ENCODE measurements at places on chromosomes 3 and 15.

- DNase-seq, result no peak
Measured at GRCh38 chr15:87874896-87875711, 381.4 kb downstream of the NTRK3 start.

- no peak for DNase-seq
Measured at GRCh38 chr15:68894208-68894607, 36.1 kb upstream of the SPESP1 start.

DNA sequence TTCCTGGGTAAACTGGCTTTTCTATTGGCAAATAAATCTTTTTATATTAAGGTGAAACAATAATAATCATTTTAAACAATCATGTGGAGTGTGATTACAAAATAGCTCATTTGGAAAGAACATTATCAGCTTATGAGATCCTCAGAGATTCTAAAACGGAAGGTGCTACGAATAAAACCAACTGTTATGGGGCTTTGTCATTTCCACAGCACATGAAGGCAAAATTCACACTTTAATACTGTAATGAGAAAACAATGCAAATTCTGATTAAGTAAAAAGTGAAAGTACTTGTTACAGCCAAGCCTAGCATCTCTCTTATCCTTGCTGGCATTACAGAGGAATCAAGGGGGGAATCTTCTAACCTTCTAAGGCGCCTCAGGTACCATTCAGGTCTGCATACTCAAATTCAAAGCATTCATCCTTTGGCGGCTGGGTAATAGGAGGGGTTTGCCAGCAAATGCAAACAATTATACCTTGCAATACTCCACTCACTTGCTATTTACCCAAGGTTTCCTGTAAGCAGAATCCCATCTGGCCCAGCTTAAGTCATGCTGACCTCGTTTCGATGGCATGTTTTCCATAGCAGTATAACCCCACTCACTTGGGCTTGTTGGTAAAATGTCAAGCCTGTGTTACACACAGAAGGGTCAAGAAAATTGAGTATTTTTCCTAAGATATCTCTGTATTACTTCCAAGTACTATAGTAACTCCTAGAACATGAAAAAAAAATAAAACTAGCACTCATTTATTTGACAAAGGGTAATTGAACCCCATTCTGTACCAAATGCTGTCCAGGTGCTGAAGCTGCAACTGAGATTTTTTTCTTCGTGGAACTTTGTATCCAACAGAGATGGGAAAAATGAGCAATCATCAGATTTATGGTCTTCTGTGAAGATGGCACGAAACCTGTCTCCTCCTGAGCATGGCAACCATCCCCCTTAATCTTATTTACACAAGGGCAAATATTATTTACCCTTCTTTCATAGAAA lies 183.7 kb upstream of the LMCD1 start:
- DNase-seq, result no peak

- no peak for DNase-seq
Measured at GRCh38 chr15:49101536-49101935, 53.9 kb downstream of the COPS2 start.

GRCh38 chr3:181715571-181716340 lies 4.0 kb downstream of the SOX2 start:
- DNase-seq, result no peak

GRCh38 chr3:127366383-127366782 lies 78.5 kb upstream of the PRR20G start:
- no peak for DNase-seq

DNA sequence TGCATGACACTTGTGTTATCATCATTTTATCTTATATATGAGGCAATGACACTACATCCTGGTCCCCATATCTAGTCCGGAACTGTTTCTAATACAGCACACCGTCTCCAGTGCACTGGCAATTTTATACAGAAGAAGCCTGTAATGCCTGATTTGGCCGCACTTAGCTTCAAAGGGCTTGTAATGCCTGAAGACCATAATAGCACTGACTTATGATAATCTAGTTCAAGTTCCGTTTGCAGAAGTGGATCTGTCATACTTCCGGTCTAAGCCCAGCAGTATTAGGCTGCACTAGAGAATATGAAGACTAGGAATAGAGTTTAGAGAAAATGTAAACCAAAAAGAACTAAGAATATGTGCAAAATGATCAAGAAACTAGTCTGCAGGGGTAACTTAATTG lies 1.3 kb downstream of the BNIP2 start:
- DNase-seq, result no peak

GRCh38 chr3:27657404-27657803 lies 64.7 kb downstream of the EOMES start:
- DNase-seq, result no peak

DNA sequence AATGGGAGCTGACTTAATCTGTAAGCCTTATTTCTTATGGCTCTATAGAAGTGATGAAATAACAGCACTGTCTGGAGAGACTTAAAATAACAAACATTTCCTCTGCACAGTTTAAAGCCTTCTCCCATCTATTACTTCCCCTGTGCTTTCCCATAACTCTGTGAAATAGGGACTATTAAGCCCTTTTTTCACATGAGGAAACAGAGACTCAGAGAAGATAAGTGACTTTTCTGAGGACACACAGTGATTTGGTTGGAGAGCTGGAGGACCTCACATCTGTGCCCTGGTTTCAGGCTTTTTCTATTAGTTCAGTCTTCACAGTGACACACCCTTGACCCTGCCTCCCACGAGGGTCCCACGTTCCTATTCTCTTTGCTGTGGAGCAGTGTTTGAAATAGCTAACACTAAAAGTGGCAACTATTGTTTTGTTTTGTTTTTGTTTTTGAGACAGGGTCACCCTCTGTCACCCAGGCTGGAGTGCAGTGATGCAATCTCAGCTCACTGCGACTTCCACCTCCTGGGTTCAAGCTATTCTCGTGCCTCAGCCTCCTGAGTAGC lies 82.9 kb downstream of the ST6GAL1 start:
- no peak for DNase-seq

DNA sequence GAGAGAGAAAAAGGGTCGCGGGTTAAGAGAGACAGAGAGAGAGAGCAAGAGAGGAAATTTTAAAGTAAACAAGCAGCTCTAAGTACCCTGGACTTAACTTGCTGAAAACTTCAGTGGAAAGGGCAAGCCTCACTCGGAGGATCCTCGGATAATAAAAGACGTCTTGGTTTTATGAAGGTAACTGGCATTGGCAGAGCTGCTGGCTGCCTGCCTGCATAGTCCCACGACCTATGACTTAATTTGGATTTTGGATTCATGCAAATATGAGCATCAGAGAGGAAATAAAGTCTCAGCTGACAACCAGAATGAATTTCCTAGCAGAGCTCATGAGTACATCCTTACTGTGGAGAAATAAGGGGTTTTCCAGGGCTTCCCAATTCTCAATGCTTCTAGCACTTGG lies 95.1 kb upstream of the PDZRN3 start:
- no peak for DNase-seq

- DNase-seq, result no peak
Measured at GRCh38 chr3:67090474-67090873, 92.4 kb downstream of the KBTBD8 start.

GRCh38 chr3:37683321-37683720 lies 178.4 kb upstream of the CTDSPL start:
- no peak for DNase-seq

GRCh38 chr15:100691321-100691720 lies 88.9 kb downstream of the ASB7 start:
- DNase-seq, result no peak

- no peak for DNase-seq
Measured at GRCh38 chr3:60013241-60013640, 963.4 kb upstream of the CFAP20DC start.

GRCh38 chr3:189827108-189827507 lies 195.9 kb downstream of the TP63 start:
- no peak for DNase-seq

GRCh38 chr3:192827863-192828594 lies 89.6 kb downstream of the MB21D2 start:
- DNase-seq, result no peak

DNA sequence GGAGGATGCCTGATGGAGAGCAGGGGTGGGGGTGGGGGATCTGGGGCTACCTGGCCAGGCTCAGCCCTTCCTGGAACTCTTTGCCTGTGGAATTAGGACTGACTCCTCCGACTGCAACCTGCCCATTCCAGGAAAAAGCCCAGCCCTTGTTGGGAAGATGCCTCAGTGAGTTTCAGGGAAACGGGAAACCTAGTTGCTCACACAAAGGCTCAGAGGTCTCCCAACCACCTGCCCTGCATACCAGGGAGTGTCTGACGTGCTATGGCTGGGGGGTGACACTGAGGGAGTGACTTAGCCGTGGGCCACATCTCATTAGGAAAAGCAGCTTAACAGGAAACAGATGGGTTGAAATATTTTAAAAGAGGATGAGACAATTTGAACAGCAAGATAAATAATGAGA lies 27.9 kb downstream of the CYP8B1 start:
- DNase-seq, result no peak

DNA sequence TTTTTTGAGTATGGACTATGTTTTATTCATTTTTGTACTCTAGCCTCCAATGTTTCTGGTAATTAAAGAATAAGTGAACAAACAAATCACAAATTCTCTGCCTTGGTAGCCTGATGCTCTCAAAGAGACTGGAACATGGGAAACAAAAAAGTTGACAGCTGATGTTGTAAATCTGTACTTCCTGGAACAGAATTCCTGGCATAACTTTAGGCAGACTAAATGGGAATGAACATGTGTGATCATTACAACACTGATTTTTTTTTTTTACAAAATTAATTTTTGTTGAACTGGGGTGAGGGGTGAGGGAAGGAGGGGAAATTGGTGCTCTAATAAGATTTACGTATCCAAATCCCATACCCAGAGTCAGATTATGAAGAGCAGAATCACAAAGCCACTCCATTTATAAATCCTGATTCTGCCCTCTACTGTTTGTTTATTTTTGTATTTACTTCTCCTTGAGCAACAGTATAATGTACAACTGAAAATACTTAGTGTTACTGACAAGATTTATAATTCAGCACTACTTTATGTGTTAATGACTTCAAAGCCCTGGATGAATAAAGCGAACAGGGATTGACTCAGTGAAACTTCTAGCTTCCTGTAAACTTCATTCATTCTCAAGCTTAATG lies 165.0 kb downstream of the FRMD5 start:
- no peak for DNase-seq

DNA sequence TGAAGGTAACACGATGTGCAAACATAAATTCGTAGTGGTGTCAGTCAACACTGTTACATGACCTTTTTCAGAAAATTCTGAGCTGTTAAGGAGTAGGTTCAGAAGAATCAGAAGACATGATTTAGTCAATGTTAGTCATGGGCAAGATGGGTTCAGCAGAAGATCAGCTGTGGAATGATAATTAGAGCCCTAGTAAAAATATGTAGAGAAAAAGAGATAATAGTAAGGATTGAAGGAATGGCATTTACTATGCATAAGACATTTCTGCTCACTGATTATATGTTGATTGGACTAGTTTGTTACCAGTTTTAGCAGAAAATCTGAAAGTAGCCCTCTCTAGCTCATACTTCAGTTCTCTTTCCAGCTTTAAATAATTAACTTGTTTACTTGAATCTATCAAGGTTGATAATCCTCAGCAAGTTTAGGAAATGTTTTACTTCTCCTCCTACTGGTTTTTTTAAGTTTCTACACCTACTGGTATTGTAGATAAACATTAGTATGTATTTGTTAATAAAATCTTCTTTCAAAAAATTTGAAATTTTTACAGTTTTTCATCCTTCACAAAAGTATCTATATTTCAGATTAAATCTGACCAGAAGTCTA lies 98.6 kb downstream of the ALCAM start:
- no peak for DNase-seq

DNA sequence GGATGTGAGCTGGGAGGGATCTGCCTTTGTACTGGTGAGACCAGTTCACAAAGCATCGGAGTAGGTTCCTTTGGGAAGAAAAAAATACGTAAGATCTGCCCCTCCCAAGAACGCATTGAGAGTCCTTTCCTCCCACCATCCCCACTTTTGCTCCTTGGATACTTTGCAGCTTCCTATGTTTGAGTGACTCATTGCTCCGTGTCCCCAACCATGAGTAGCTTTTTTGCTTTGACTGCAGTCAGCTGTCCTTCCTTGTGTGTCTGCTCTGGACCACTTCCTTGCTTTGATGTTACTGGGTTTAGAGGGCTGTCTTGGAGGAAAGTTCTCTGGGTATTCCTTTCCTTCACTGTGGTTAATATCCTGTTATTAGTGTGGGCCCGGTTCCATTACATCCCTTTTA lies 43.2 kb upstream of the PTPN23 start:
- no peak for DNase-seq

GRCh38 chr3:172062761-172063160 lies 23.4 kb downstream of the FNDC3B start:
- DNase-seq, result no peak

- no peak for DNase-seq
Measured at GRCh38 chr3:46272028-46272451, 29.8 kb downstream of the CCR3 start.

DNA sequence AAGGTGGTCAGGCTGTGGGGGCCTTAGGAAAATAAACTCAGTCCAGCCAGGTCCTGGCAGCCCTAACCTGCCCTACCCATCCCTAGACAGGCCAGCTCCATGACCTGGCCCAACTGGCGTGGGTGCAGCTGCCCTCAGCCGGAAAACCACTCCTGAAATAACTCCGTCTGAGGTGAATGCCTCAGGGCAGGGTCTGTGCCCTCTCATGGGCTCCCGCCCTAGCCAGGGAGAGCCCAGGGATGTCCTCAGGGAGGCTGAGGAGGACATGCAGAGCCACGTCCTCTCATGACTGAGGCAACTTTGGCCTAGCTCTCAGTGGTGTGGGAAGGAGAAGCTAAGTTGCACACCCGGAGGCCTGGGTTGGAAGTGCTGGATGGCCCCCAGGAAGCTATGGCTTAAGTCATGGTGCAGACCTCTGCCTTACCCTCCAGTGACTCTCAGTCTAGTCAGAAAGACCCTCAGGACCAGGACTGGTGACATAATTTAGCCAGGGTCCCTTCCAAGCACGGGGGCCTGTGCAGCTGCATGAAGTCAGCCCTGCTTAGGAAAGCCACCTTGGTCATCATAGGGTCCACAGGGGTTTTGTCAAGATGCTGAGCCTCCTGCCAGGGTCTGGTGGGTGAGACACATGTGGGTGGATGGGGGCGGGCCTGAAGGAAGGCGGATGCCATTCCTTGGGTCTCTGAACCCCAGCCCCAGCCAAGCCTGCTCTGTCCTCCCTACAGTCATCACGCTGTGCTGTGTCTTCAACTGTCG lies 7.4 kb downstream of the TMIE start:
- no peak for DNase-seq

- no peak for DNase-seq
Measured at GRCh38 chr3:56867671-56868070, 65.9 kb upstream of the ARHGEF3 start.

- DNase-seq, result no peak
Measured at GRCh38 chr3:182240474-182240873, 528.7 kb downstream of the SOX2 start.

- DNase-seq, result no peak
Measured at GRCh38 chr15:64717735-64718495, 57.5 kb downstream of the RBPMS2 start.

Measured in left cardiac atrium (tissue), 4 donors.